T-helper 2 cell (primary cell): ENCODE measurements at places on chromosomes 13 and 19.
A peak's percentile ranks its signal among the peaks of the same experiment; 100 is the strongest.

DNA sequence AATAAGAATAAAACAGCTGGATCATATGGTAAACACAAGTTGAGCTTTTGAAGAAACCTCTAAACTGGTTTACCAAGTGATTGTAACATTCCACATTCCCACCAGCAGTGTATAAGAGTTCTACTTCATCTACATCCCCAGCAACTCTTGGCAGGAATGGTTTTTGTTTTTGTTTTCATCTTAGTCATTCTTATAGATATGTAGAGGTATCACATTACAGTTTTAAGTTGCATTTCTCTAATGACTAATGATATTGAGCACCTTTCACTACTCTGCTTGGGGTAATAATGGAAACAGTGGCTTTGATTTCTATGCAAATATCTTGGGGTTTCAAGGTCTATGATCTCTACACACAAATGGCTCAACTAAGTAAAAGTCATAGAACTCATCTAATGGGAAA, 614.5 kb downstream of the TBC1D4 start:
- DNase-seq = no peak

DNA sequence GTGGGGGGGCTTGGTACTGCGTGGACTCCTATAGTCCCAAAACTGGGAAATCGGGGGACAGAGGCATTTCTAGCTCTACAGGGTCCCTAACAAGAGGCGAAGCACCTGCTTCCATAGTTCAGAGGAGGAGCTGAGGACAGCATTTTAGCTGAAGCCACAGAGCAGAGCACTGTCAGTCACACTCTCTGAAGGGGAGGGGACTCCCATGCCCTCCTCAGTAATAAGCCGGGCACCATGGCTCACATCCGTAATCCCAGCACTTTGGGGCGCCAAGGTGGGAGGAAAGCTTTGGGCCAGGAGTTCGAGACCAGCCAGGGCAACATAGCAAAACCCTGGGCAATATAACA, 3.8 kb downstream of the NPAS1 start:
- DNase-seq = no peak

GRCh38 chr19:41887711-41888382, 4.9 kb downstream of the ARHGEF1 start:
- DNase-seq = peak; percentile 75

GRCh38 chr19:34667349-34668076, 9.4 kb downstream of the SCGB2B2 start:
- DNase-seq = no peak

DNA sequence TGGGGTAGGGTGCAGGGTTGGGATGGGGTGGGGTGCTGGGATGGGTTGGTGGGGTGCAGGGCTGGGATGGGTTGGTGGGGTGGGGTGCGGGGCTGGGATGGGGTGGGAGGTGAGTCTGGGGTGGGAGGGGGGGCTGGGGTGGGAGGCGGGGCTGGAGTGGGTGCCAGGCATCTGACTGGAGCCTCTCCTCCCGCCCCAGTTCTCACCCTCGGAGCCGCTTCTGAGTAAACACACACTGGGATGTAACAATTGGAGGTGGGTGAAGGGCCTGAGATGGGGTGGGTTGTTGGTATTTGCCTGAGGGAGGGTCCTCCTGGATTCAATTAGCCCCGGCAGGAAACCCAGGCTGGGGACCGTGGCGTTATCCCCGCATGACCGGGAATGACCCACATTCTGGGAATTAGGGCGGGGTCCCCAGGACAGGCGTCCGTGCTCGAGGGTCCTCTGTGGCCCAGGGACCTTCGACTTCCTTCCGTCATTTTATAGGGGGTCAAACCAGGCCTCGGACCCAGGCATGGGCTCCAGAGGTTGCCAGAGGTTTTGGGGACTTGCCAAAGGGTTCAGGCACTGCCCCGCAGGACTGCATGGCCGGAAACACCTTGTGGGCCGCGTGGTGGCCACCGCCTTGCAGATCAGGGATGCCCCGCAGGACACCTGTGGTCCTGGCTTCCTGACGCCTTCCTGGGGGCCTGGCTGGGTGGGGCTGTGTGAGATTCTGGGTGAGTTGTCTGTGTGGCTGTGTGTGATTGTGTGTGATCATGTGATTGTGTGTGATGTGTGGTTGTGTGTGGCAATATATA, 1.4 kb downstream of the TMPRSS9 start:
- DNase-seq = no peak

GRCh38 chr13:51585696-51586095, 1.4 kb downstream of the WDFY2 start:
- DNase-seq = peak; percentile 64

GRCh38 chr13:106802917-106803316, 235.0 kb upstream of the ARGLU1 start:
- no peak for DNase-seq
